ENCODE measurements at places on chromosomes 16 and 17.
A peak's percentile ranks its signal among the peaks of the same experiment; 100 is the strongest.

- DNase-seq = no peak
Observed at GRCh38 chr17:31509805-31510177, 118.3 kb downstream of the RAB11FIP4 start.

- DNase-seq = peak; percentile 36
Observed at GRCh38 chr16:84484579-84485254, 19.7 kb downstream of the MEAK7 start.

GRCh38 chr17:60510031-60510430 is 16.0 kb downstream of the APPBP2 start:
- DNase-seq = no peak

- DNase-seq = no peak
Observed at GRCh38 chr16:30030841-30031413, at the start of gene TLCD3B. Gene TLCD3B, minus strand, starts transcription at chr16:30031271. Its CDS starts 744 bp downstream, at chr16:30030527.

DNA sequence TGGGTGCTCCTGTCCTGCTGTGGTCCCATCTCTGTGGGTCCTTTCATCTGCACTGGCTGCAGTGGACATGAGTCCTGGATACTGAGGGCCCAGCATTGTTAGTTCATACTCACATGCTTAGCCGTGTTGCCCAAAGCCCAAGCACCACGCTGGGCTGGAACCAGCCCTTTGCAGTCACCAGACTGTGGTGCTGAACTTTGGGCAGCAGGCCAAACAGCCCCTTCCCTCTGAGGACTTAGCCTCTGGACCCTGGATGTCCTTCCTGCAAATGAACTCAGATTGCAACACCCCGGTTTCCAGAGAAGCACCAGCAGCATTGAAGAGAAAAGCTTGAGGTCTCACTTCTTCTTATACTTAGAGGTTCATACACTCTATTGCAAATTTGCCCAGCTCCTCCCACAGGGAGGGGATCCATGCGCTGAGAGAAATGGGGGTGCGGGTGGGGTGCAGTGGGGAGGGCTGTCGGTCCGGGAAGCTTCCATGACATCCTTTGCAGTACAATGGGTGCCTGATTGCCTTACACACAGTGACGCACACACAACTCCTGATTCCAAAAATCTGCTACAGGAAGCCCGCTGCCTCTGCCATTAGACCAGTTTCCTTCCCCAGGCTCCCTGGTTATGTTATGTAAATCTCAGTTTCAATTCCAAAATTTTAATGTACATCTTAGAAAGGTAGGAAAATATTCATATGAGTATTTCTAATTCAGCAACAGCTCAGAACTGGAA is 65.8 kb downstream of the RGS9 start:
- no peak for DNase-seq
